ENCODE measurements at places on chromosomes 5 and 9.

GRCh38 chr5:91031402-91031752 is 351.7 kb downstream of the ARRDC3 start:
- no peak for DNase-seq

- no peak for DNase-seq
These were observed 14.7 kb downstream of the ERP44 start for GRCh38 chr9:100084128-100084453.

DNA sequence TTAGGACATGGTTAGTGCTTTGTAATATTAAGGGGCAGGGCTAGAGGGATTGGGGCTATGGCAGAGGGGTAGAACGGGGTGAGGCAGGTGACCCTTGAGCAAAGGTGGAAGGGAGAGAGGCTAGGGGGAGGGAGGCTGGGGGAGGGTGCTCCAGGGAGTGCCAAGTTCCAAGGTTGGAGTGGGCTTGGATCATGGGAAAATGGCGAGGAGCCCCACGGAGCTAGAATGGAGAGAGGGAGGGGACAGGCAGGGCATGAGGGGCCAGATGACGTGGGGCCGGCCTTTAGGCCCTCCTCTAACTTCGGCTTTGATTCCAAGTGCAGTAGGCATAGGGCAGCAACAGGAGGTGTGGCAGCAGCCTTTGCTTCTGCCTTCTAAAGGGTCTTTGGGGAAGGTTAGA is 171.8 kb upstream of the PANK3 start:
- DNase-seq, result no peak

DNA sequence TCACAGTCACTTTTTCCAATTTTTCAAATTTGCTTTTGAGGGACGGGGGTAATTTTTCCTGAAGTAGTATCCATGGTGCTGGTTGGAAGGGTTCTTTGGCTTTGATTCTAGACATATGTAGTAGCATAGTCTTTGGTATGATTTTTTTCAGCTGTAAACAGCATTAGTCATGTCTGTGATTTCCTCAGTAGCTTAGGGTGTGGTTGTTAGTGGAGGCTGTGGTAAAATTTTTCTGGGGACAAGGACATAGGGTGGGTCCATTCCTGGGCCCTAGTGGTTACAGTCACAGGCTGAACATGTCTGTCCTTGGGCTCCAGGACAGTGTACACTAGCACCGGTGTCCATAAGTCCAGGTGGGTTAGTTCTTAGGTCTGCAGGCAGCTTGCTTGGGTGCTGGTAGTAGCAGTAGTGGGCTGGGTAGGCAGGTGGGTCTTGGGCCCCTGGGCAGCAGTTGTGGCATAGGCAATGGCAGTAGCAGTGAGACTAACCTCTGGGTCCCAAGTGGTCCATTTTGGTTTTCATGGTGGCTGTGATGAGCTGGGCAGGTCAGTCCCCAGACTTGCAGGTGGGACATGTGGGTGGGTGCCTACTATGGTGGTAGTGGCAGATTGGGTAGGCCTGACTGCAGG is 100.0 kb upstream of the CXCL14 start:
- no peak for DNase-seq

GRCh38 chr5:154614595-154614994 is 136.6 kb upstream of the HAND1 start:
- no peak for DNase-seq

- no peak for DNase-seq
These were observed 411.0 kb downstream of the MAT2B start for GRCh38 chr5:163916376-163916775.

GRCh38 chr9:115551396-115551795 is 433.4 kb upstream of the TNC start:
- DNase-seq, result no peak

- no peak for DNase-seq
These were observed 49.6 kb downstream of the GNA14 start for GRCh38 chr9:77598524-77598923.

- DNase-seq, result no peak
These were observed 8.9 kb upstream of the PKD2L2 start for GRCh38 chr5:137880313-137880712.

- peak; percentile 17 for DNase-seq
These were observed 351.2 kb downstream of the MLLT3 start for GRCh38 chr9:20271096-20271495.

DNA sequence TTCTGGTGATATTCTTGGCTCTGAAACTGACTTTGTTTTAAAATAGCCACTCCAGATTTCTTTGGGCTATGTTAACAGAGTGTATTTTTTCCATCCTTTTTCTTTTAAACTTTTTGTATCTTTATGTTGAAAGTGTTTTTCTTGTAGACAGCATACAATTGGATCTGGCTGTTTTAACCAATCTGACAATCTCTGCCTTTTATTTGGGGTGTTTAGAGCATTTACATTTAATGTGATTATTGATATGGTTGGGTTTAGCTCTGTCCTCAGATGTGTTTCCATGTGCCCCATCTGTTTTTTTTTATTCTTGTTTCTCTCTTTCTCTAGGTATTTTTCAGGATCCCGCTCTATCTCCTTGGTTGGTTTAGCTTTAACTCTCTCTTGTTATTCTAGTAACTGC is 10.7 kb downstream of the SLC6A18 start:
- no peak for DNase-seq

DNA sequence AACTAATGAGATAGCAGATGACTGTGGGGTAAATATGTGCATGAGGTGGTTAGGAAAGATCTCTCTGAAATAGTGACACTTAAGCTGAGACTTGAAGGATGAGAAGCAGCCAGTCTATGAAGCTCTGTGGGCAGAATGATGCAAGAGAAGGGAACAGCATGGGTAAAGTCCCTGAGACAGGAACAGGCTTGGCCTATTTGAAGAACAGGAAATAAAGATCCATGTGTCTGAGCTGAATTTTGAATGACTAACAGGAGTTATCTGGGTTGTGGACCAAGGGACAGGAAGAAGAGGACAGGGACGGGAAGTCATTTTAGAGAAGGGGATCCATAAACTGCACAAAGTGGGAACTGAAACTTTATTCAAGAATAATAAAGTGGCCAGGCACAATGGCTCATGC is 25.6 kb upstream of the HMGCS1 start:
- DNase-seq, result no peak

DNA sequence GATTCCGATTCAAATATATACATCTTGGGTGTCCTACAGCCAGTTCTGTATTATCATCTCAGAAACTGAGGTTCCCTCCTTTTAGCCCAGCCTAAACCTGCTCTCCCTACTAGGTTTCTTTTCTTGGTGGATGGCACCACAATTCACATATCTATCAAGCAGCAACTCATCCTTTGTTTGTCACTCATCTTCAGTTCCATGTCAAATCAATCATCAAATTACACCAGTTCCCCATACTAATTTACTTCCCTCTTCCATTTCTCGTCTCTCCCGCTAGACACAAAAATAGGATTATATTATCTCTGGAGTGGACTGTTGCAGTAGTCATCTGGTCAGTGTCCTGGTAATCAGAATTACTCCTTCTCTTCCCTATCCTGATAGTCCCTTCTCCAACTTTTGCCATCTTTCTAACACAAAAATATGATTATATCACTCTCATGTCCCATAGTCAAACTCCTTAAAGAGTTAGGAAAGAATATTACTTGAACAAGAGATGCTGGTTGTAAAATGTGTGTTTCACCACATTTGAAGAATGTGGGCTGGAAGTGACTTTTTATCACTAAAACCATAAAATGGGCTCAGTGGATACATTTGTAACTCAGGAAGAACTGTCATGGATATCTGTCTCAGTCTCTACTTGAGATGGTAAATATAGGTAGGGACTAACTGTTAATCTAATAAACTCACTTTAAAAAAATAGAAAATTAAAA is 69.1 kb upstream of the RICTOR start:
- DNase-seq, result no peak

GRCh38 chr9:130029223-130029973 is 13.6 kb downstream of the FNBP1 start:
- DNase-seq, result no peak

DNA sequence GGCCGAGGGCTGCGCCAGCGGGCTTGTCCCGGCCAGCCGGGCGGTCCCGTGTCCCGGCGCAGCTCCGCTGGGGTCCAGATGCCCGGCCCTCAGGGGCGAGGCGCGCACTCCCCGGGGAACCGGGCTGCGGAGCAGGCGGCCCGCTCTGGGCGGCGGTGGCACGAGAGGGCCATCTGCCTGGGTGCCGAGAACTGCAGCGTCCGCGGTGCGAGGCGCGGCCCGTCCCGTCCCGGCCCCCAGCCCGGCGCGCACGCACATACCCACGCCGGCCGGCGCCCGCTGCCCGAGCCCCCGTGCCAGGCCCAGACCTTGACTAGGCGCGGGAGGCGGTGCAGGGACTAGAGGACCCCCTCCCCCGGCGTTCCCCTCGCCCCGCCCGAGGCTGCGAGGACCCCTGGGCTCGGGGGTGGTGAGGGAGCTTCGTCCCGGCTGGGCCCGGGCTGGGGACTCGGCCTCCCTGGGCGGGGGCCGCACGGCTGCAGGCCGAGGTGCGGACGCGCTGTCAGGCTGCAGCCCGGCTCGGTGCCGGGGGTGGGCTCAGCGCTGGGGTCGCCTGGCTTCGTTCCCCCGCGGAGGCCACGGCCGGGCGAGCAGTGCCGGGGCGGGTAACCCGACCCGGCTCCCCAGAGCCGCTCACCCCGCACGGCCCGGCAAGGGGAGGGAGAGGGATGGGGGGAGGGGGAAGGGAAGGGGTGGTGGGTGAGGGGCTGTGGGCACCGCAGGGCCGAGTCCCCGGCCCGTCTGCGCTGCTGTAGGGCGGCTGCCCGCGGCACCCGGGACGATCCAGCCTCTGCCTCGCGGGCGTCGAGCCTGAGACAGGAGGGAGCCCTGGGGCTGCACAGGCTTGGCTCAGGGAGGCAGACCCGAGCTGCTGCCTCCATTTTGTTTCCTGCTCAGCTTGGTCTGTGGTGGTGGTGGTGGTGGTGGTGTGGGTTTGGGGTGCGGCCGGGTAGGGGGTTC is 1.2 kb upstream of the NSD1 start:
- peak; percentile 78 for DNase-seq

GRCh38 chr9:19405771-19406170 is 3.0 kb upstream of the ACER2 start:
- no peak for DNase-seq

DNA sequence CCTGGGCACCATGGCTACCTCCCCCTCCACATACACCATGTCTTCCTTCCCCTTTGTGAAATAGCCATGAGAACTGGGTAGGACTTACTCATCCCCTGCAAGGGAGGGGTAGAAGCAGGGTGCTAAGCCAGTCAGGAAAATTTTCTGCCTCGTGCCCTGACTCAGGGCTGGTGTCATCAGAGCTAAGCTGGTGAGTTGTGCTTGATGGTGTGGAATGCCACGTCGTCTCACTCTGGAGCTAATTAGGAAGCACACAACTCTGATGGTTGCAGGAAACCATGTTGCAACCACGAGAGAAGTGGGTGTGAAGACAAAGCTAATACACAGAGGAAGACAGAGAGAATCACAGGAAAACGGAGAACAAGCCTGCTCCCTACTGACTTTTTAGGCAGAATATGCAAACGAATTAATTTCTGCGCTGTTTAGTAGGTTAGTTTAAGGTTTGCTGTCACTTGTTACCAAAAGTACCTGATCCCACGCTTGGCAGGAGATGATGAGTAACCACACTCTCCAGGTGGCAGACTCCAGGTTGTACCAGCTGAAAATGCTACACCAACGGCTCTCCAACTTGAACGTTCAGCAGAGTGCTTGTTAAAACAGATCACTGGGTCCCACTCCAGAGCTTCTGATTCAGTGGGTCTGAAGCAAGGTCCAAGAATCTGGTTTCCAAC is 54.5 kb downstream of the STK10 start:
- DNase-seq, result no peak

DNA sequence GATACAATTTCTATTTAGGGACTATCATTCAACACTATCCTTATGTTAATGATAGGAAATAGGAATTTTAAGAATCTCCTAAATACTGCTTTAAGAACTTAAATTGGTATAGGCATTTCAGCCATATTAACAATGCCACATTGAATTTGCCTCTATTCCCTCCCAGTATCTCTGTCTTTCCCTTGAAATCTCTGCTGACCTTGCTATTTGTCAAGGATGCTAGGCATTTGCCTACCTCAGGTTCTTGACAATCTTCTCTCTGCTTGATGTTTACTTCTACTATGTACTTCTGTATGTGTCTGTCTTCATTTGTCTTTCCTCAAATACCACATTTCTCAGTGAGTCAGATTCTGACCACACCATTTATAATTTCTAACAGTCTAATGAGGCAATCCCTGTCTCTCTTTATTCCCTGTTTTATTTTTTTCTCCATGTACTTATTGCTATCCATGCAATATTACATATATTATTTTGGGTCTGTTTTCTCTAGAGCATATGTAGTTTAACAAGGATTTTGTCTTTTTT is 1461.4 kb upstream of the CDH9 start:
- DNase-seq, result no peak

GRCh38 chr9:120842685-120843485 is at the start of gene PSMD5:
TSS of gene PSMD5 (minus strand) at chr9:120842922. CDS start at chr9:120842909, 13 bp downstream.
- DNase-seq, result peak; percentile 85

- no peak for DNase-seq
These were observed 98.8 kb upstream of the MAMDC2 start for GRCh38 chr9:69944816-69945215.

GRCh38 chr5:145991044-145991575 is 54.7 kb downstream of the SH3RF2 start:
- no peak for DNase-seq

GRCh38 chr9:78103971-78104433 is 72.4 kb upstream of the GNAQ start:
- no peak for DNase-seq

GRCh38 chr5:115475788-115476187 is 68.8 kb downstream of the FEM1C start:
- DNase-seq, result no peak

- DNase-seq, result no peak
These were observed 937.6 kb downstream of the TLE4 start for GRCh38 chr9:80509358-80509757.

- DNase-seq, result no peak
These were observed 121.6 kb upstream of the ERCC6L2 start for GRCh38 chr9:95753762-95754465.

- DNase-seq, result no peak
These were observed 75.7 kb downstream of the TMC1 start for GRCh38 chr9:72597181-72597517.

DNA sequence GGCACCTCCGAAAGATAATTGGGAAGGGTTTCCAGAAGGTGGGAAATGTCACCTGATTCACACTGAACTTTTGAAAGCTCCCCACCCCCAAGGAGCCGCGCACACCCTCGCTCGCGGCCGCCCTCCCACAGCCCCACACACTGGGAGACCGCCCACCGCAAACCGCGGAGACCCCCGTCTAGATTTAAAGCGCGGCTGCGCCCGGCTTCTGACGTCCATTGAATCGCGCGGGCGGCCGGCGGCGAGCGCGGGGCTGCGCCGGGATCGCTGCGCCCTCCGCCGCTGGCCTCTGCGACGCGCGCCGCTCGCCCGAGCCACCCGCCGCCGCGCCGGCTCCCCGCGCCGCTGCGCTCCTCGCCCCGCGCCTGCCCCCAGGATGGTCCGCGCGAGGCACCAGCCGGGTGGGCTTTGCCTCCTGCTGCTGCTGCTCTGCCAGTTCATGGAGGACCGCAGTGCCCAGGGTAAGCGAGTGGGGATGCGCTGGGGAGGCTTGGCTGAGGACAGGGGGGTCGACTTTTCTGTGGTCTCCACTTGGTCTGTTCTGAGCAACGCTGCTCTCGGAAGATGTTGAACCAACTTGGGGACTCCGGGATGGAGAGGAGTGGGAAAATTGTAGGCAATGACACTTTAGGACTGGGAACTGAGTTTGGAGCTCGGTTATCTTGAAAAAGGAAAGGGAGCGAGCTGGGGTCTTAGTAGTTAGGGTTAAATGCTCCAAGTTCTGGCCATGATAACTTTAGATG is at the start of gene FST:
TSS of gene FST (plus strand) at position 214 of the 743 bp plus-strand sequence. CDS start at position 377, 163 bp downstream.
- DNase-seq, result peak; percentile 77
